ENCODE measurements at places on chromosomes 3 and 15. TPM values are rescaled to one million over a fixed set of nuclear protein-coding genes. Genes with fewer than 3 reads are reported as not detected.

DNA sequence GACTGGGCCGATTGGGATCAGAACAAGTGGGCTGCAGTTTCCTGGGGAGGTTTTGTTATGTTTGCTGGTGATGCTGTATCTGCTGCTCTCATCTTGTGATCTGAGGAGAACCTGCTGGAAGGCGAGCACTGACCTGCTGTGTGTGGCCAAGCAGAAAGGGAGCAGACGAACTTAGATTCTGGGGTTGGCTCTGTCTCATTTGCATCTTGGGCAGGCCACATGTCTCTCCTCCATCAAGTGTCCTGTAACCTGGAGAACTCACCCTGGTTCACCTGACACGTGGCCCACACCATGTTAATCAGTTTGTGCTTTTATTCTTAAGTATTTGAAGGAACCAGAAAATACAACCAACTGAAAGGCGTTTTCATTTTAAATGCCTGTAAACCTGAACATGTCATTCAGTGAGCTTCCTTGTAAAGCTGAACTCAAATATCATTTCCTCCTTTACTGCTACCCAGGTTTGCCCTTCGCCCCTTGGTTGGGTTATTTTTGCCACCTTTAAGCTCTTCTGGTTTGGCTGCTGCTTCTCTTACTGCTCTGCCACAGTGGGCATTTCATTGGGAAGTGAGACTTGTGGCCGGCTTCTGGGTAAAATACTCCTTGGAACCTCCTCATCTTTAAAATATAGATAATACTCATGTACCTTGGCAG lies 33.5 kb upstream of the TRAK1 start:
- no peak for DNase-seq

GRCh38 chr3:53726643-53727042 lies 119.6 kb downstream of the CHDH start:
- no peak for DNase-seq

- DNase-seq, result no peak
Observed at GRCh38 chr3:171873580-171873979, 30.4 kb downstream of the TMEM212 start.

NCKIPSD gene
- 27.7 TPM for total RNA-seq

- no peak for DNase-seq
Observed at GRCh38 chr3:71951842-71952241, 166.9 kb upstream of the PROK2 start.

HCN4 gene
- not detected for total RNA-seq

DNA sequence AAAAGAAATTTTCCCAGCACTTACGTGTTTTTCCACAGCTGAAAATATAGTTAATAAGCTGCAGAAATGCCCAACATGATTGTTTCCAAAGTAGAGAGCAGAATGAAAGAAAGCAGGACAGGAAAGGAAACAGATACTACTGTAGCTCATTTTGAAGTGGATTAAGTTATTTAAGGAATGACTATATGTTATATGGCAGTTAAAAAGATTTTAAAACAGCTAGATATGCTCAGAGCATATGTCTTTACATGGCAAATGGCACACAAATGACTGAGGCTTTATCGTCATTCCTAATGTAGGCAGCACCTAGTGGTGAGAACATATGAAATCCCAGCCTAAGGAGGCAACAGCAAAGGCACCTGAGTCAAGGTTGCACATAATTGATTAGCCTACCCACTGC lies 106.6 kb upstream of the SEMA6D start:
- no peak for DNase-seq

C2CD4A gene
- total RNA-seq, result 1.8 TPM

FMN1 gene
- total RNA-seq, result 0.74 TPM

DNA sequence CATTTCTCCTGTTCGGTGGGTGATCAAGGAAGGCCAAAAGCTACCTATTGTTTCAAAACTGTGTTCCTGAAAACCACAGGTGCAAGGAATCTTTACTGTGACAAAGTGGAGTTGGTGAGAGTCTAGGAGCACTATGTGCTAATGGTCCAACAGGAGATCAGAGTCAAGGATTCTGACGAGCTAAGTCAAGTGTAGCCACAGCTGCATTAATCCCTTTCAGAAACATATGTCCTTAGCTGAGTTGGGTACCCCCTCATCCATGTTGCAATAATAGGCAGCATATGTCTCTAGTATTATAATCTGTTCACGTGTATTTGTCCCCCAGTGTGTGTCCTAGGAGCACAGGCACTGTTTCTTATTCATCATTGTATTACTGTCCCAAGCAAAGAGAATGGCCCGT lies 1.7 kb downstream of the VPS39 start:
- no peak for DNase-seq

All from activated T-cell treated with anti-CD3 and anti-CD28 coated beads, Interleukin-2, amount 50 U/mL, for 72 hours (primary cell).